Activated CD4-positive, alpha-beta T cell treated with anti-CD3 and anti-CD28 coated beads, Interleukin-2, amount 10 ng/mL, durations not matched to agents 7 days and 5 days (primary cell): ENCODE measurements at places on chromosomes 2 and 18. TPM values are rescaled to one million over a fixed set of nuclear protein-coding genes. Genes with fewer than 3 reads are reported as not detected.

GRCh38 chr18:40874233-40874632 is 1080.8 kb upstream of the PIK3C3 start:
- no peak for DNase-seq

- no peak for DNase-seq
Observed at GRCh38 chr2:439556-440402, 151.9 kb upstream of the ALKAL2 start.

ICA1L gene
- 7.6 TPM for total RNA-seq

DNA sequence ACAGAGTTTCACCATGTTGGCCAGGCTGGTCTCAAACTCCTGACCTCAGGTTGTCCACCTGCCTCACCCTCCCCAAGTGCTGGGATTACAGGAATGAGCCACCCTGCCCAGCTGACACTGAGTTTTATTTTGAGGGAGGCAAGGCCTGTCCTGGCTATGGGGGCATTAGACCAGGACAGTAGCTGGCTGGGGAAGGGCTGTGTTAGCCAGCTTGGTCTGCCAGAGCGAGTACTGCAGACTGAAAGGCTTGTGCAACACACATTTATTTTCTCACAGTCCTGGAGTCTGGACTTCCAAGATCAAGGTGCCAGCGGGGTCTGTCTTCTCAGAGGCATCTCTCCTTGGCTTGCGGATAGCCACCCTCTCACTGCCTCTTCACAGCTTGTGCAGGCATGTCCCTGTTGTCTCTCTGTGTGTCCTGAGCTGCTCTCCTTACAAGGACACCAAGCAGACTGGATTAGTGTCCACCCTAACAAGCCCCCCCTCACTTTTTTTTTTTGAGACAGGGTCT is 59.4 kb upstream of the HAAO start:
- DNase-seq: no peak

DNA sequence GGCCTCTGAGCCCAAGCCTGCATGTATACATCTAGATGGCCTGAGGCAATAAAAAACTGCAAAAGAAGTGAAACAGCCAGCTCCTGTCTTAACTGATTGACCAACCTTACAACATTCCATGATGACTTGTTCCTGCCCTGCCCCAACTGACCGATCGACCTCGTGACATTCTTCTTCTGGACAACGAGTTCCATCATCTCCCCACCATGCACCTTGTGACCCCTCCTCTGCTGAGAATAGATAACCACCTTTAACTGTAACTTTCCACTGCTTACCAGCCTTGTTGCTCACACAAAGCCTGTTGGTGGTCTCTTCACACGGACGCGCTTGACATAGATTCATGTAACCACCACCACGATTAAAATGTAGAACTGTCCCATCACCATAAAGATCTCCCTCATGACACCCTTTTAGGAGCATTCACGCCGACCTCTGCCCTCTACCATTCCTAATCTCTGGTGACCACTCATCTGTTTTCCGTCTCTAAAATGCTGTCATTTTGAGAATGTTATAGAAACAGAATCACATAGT is 120.1 kb upstream of the REV1 start:
- DNase-seq: no peak
